Adipocyte (in vitro differentiated cells): ENCODE measurements at places on chromosomes 11 and 22.

GRCh38 chr11:69643646-69644045 lies 2.7 kb downstream of the CCND1 start:
- peak; percentile 25 for DNase-seq

DNA sequence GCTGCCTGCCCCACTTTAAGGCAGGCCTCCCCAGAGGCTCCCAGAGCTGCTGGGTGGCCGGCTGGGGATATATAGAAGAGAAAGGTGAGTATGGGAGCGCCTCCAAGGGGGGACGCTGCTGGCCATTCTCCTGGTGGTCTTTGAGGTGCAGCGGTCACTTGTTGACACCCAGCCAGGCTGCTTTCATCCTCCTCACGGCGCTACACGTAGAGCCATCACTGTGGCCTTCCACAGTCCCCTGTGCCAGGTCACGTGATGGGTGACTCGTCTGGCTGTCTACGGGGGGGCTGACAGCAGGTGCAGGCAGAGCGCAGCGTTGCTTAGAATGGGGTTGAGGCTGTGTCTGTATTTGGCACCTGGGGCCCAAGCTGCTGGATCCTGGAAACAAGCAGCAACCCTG lies 1.9 kb downstream of the ACR start:
- no peak for DNase-seq

- peak; percentile 78 for DNase-seq
Observed at GRCh38 chr22:43828998-43829782, 17.1 kb upstream of the EFCAB6 start.

DNA sequence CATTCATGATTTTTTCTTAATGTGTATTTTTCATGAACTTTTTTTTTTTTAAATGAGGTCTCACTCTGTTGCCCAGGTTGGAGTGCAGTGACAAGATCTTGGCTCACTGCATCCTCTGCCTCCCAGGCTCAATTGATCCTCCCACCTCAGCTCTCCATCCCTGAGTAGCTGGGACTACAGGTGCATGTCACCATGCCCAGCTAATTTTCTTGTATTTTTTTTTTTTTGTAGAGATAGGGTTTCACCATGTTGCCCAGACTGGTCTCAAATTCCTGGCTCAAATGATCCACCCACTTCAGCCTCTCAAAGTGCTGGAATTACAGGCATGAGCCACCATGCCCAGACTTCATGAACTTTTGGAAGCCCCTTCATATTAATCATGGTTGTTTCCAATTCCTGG lies 49.7 kb downstream of the ADAMTS15 start:
- no peak for DNase-seq

DNA sequence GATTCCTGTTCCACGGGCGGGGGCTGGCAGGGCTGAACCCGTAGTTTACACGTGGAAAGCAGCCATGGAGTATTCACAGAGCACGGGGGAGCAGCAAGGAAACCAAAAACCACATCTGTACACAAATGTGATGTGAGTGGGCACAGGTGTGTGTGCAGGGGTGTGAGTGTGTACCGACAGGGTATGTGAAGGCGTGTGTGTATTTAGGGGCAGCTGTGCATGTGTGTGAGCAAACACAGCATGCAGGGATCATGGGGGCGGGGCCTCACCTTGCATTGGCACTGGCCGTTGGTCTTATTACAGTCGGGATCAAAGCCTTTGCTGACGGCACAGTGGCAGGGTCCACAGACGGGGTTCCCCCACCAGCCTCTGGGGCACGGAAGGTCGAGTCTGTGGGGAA lies 58.4 kb downstream of the TRMU start:
- no peak for DNase-seq

DNA sequence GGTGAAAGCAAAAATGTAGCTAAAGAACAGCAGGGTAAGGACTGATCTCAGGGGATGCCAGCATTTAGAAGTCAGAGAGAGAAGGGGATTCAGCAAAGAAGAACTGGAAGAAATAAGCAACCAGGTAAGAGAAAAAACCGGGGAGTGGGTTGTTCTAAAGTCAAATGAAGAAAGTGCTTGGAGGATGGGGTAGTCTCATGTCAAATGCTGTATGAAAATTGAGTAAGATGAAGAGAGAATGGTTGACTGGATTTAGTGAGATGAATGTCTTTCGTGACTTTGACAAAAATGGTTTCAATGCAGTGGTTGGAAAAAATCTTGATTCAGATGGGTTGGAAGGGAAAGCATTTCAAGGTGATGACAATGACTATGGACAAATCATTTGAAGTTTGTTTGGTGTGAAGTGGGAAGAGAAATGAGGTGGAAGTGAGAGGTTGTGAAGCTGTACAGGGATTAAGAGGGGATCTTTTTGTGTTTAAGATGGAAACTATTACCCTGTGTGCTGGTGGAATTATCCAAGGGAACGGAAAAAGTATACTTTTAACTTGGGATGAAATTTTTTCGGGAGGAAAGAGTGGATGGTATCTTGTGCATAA lies 484.0 kb downstream of the ETS1 start:
- DNase-seq, result no peak

DNA sequence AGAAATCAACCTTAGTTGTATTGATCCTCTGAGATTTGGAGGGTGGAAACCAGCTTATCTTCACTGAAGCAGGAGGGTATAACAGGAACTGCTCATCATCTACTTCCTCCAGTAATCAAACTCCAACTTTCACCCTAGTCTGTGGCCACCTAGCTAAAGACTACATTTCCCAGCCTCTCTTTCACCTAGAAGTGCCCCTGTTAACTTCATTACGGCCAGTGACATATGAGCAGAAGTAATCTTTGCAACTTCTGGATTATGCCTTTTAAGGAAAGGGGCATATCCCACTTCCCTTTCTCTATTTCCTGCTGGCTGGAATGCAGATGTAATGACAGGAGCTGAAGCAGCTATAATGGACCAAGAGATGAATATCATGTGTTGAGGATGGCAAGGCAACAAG lies 7.6 kb upstream of the VPS37C start:
- DNase-seq, result no peak

DNA sequence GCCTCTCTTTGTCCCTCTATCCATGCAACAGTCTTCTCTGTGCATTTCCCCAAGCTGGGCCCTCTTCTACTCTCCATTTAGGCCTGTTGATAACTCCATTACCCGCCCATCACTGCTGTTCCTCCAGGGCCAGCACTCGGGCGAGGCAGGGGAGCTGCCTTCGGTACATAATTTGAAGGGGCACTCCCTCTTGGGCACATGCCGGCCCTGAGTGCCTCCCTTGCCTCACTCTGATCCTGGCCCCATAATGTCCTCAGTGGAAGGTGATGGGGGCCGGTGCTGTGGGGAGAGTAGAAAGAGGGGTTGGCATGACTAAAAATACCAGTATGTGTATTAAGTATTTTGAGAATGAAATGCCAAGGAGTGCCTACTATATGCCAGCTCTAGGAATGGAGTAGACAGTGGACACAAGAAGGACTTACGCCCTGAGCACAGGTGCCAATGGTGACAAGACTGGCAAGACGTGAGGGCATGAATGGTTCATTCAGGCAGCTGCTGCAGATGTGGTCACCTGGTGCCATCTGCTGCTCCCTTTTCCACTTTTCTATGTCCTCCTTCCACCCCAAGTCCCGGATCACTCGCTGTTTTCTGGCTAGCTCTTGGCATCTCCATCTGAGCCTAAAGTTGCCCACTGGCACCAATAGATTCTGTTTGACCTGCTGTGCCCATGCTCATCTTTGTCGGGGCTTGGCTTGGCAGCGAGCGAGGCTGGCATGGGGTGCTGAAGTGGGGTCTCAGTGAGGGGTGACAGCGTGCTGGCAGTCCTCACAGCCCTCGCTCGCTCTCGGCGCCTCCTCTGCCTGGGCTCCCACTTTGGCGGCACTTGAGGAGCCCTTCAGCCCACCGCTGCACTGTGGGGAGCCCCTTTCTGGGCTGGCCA lies 22.6 kb downstream of the TMEM218 start:
- no peak for DNase-seq

GRCh38 chr11:116342148-116342547 lies 430.6 kb downstream of the BUD13 start:
- no peak for DNase-seq

DNA sequence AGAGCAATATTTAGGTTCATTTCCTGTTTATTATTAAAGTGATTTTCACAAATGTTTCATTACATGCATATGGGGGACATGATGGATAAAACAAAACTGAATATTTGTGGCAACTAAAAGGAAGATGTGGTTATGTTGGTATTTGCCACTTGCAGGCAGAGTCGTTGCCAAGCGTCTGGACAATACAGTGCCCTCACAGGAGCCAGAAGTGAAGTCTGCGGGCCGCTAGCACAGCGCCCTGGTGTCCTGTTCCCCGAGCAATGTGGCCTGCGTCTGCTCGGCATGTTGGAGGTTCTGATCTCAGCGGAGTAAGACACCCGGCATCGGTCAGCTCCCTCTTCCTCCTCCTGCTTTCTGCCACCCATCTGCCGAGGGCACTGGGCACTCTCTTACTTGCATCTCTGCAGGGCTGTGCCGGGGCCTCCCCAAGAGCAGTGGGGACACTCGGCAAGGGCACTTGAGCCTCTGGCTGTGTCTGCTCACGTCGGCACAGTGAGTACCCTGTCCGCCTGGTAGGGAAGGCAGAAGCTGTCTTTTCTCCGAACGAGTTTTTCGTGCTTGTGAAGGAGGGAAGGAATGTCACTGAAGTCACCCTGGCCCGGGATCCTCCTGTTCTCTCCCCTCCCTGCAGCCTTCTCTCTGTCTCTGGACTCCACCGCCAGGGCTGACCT lies 10.5 kb upstream of the TTLL12 start:
- DNase-seq, result peak; percentile 21

GRCh38 chr11:47659276-47659675 lies 16.9 kb upstream of the MTCH2 start:
- DNase-seq, result no peak

DNA sequence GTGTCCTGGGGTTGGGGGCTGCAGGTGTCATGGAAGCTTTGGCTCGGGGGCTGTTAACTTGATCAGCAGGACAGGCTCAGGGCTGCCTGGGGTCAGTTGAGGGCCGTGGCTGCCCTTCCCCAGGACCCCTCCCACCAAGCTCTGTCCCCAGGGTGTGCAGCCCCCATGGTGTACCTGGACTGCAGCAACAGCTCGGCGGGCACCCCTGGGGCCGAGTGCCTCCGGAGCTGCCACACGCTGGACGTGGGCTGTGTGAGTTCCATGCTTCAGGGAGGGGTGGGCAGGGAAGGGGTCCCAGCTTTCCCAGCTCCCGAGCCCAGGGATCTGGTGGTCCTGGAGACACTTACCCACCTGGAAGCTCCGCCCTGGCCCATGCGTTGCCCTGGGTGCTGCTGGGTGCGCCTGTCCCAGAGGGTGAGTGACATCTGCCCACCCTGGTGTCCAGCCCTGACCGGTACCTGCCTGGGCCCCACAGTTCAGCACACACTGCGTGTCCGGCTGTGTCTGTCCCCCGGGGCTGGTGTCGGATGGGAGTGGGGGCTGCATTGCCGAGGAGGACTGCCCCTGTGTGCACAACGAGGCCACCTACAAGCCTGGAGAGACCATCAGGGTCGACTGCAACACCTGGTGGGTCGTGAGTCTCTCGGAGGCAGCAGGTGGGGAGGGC lies 11.3 kb downstream of the MUC5B start:
- DNase-seq, result no peak

DNA sequence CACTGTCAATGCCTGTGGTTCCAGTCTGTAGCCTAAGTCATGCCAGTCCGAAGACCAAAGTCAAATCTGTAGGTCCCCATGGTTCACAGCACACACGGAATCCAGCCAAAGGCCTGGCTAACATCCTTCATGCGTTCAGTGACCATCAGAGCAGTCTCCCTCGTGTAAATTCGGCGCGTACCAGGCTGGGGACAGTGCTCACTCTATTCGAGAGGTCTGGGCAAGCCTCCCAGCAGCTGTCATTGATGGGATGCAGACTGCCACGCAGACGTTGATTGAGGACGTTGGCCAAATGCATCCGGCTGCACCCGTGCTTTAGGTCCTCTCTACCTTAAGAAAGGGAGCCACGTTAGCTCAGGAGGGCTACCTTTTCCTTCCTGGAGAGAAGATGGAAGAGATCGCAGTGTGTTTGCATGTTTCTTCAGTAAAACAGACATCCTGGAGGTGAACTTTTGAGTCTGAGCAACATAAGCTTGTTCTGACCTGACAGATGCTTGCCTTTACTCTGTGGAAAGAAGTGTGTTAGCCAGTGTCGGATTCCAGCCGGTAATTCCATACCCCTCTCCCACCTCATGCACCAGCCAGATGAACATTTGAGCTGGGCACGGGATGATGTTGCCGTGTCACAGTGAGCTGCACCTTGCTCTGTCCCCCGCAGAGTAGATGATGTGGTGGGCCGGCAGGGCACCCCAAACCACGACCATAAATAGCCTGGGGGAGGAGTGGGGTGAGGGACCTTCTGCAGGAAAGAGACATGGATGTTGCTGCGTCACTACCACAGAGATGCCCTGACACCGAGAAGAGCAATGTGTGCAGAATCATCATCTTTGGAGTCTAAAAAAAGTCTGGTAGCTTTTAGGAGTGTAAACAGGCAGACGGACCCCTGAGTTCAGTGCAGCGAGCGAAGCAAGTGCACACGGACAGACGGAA lies 12.2 kb downstream of the CTTN start:
- DNase-seq, result no peak

DNA sequence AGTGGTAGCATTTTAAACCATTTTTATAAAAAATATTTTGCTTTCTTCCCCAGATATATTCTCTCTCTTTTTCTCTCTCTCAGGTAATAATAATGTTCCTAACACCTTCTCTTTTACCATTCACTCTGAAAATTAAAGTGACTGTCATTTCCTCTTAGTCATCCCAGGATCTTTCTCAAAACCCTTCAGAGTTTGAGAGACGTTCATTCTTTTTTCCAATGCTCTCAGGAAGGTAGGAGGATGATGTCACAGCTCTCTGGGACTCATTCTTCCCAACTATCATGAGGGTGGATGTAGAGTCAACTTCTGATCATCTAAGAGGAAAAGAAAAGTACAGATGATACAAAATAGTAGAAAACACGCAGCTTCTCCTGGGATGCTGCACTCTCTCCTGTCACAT lies 60.2 kb upstream of the CRTAM start:
- DNase-seq, result no peak

DNA sequence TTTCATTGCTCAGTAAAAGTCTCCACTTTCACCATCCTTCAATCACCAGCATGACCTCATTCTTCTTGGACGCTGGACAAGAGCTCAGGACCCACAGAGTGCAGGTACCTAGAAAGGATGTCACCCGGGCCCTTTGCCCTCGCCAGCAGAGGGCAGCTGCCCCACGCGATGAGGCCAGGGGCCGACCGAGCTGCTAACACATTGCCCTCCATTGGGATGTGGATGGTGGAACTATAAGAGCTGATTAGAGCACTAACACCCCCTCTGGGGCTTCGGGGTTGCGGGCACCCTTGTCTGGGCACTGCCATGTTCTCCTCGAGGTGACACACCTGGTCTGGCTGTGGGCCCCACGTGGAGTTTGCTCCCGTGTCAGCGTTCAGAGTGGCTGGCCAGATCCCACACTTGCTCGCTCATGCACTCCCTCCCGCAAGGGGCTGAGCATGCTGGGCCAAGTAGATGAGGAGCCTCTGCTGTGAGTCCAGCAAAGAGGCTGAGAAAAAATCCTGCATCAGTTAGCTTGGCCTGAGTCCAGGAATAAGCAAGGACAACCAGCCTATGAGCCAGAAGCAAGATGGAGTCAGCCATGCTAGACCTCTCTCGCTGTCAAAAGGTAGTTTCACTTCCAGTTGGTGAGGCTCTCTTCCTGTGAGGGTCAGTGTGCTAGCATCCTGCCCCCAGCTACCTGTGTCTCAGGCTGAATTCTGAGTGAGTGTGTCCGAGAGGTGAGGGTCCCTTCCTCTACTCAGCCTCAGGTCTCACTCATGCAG lies 9.8 kb downstream of the KRTAP5-6 start:
- no peak for DNase-seq

GRCh38 chr11:17570034-17570433 lies 23.0 kb downstream of the OTOG start:
- no peak for DNase-seq
